ENCODE measurements at places on chromosomes 16 and 17. TPM values are rescaled to one million over a fixed set of nuclear protein-coding genes. Genes with fewer than 3 reads are reported as not detected.
A peak's percentile ranks its signal among the peaks of the same experiment; 100 is the strongest.

- no peak for ATAC-seq
Observed at GRCh38 chr16:11149011-11149616, 106.9 kb downstream of the SOCS1 start.

- no peak for ATAC-seq
Observed at GRCh38 chr16:66543541-66543940, 6.4 kb downstream of the TK2 start.

DNA sequence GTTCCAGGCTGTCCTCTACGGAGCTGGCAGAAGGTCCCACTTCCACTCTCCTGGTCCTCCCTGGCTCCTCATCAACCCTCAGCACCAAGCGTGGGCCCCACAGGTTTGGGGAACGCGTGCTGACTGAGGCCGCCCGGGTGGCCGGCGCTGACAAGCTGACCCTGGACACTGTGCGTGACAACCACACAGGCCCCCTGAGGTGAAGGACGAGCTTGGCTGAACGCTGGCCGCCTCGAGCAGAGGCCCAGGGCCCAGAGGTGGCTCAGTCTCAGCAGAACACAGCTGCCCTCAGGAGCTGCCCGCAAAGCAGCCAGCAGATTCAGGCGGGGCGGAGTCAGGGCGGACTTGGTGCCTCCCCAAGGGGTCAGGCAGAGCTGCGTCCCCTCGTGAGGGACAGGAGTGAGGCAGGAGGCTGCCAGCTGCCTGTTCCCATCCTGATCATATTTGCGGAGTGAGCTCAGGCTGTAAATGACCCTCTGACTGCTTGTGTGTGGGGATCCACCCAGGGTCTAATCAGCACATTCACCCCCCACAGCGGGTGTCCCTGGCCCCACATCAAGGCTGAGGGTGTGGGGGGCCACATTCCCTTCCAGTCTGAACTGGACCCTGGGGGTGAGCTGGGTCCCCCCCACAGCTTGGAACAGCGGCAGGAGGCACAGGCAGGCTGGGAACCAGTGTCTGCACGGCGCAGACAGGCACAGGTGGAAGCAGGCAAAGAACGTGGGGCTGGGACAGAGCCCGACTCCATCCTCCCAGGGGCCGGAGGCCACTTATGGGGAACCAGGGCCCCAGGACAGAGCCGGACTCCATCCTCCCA is 105.1 kb upstream of the METRNL start:
- peak; percentile 18 for ATAC-seq

DNA sequence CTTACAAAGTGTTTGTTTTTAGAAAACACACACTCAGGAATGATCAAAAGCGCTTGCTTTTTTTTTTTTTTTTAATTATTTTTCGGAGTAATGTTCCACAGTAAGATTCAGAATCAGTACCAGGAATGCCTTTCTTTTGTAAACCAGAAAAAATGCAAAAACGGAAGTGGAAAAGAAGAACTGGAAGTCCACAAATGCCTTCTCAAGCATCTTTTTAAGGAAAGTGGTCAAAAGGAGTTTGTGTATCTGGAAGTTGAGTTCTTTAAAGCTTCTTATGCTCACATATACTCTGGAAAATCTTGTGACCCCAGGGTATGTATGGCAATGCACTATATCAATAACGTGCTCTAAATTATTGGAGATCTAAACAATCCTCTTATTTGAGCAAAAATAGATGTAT is 126.0 kb downstream of the ABCA8 start:
- no peak for ATAC-seq

GRCh38 chr16:72501739-72502593 is 330.0 kb upstream of the PMFBP1 start:
- peak; percentile 63 for ATAC-seq

GRCh38 chr17:28174352-28175046 is 132.0 kb downstream of the NLK start:
- no peak for ATAC-seq

DNA sequence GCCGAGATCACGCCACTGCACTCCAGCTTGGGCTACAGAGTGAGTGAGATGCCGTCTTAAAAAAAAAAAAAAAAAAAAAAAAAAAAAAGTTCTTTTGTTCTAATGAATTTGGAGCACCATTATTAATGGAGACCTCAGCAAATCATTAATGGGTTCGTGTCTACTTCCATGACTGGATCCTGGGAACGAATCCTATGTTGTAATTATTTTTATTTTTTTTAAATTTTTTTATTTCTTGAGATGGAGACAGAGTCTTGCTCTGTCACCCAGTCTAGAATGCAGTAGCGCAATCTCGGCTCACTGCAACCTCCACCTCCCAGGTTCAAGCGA is 30.7 kb downstream of the SPOP start:
- no peak for ATAC-seq

DNA sequence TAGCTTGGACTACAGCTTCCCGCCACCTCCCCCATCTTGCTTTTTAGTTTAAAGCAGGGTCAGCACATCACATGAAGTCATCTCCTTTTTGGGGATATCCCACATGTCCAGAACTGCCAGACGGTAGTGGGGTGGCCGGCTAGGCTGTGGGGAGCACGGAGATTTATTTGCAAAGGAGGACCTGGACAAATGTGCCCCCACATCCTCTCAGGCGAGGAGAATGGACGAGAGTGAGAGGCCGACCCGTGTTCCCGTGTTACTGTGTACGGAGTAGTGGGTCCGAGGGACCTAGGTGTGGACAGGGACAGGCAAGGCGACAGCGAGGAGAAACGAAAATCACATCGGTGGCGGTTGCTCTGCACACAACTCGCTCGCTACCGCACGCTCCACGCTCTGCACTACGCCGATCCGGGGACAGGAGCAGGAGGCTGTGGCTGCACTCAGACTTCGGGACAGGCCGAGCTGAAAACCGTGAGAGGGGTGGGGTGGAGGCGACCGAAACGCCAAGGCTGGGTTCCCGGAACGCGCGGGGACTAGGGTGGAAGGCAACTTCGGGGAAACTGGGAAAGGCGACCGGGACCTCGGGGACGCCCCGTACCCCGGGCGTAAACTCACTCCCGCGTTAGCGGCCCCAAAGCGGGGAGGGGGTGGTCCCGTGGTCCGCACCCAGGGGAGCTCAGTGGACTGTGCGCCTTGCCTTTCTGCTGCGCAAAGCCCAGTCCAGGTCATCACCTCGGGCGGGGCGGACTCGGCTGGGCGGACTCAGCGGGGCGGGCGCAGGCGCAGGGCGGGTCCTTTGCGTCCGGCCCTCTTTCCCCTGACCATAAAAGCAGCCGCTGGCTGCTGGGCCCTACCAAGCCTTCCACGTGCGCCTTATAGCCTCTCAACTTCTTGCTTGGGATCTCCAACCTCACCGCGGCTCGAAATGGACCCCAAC is at the start of gene MT1A:
Gene MT1A (plus strand): TSS at position 853 of the 937 bp plus-strand sequence. CDS start 73 bp downstream, at position 926.
- ATAC-seq, result peak; percentile 36

DNA sequence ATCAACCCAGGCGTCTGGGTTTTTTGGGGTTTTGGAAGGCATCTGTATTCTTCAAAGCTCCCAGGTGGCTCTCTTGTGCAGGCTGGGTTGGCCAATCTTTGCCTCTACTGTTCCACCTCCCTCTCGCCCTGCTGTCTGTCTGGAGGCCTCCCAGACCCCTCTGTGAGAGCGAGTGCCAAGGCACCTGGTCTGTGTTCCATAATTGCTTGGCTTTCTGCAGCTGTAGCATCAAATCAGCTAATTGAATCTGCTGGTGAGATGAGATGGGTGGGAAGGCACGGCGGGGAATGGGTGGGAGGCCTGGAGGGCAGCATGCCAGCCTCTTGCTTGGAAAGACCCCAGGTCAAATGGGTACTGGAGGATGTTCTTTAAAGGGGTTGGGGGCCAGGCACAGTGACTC is 52.5 kb upstream of the CLEC19A start:
- ATAC-seq, result no peak

DNA sequence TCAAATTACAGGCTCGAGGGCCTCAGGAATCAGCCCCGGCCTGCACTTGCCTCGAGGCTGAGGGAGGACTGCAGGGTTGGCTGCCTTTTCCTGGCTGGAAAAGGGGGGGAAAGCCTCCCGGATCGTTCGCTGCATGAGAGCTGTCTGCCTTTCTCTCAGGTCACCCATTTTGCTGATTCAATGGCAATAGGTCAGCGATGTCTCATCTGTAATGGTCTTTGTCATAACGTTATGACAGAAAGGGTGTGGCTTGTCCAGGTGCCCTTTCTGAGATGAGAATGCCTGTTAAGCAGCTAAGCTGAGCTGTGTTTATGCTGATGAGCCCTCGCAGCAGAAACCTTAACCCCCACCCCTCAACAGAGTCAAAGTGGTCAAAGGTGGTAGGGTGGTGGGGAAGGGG is 81.8 kb downstream of the AKAP1 start:
- peak; percentile 77 for ATAC-seq

GRCh38 chr16:68085259-68086071 is at the start of gene NFATC3:
TSS of gene NFATC3 (plus strand) at chr16:68085370. CDS start at chr16:68085682, 312 bp downstream.
- peak; percentile 95 for ATAC-seq

DNA sequence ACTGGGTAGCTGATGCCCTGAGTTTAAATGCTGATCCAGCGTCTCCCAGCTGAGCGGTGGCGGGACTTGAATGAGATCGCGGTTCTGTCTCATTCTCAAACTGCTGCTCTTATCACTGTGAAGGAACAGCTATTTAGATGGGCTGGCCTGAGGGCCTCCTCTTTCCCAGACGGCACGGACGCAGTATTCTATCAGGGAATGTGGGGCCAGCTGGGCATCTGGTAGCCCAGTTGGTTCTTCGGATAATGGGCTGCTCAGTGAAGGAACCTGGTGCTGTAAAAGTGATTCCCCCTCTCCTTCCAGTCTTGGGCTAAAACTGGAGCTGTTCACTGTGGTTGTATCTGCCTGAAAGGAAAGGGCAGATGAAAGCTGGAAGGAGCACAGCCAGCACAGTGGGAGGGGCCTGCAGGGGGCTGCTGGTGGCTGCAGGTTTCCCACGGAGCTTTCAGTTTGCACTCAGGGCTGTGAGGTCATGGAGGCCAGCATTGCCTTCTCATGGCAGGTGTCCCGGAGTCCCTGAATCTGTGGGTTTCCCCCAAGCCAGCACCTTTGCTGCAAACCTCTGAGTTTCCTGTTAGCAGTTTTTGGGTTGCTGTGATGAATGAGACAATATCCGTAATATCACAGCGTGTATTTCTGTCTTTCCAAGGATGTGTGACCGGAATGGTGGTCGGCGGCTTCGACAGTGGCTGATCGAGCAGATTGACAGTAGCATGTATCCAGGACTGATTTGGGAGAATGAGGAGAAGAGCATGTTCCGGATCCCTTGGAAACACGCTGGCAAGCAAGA is 3.6 kb downstream of the IRF8 start:
- ATAC-seq, result peak; percentile 50

- ATAC-seq, result no peak
Observed at GRCh38 chr16:65284626-65285025, 162.8 kb upstream of the CDH11 start.

DNA sequence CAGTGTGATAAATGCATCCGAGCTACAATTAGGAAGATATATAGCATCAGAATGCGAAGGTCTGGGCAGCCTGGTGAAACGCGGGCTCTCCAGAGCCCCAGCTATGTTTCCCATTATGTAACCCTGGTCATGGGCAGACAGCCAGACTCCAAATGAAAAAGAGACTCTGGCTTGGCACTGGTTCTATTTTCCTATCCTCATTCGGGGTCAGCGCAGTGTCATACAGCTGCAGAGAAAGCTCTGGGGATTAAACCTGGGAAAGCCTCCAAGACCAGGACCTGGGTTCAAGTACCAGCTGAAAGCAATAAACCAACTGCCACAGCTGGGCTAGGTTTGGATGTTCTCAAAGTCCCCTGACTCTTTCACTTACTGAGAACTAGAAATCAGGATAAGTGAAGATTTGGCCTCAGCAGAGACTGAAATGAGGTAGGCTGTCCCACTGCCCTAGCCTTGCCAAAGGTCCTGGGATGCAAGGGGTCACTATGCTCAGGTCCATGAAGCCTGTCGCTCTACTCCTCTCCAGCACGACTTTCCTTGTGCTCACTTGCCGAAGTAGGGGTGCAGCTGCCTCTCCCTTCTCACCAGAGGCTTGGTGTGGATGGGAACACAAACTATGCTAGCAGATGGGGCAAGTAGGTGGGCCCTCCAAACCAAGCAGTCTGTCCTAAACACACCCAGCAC is 123.8 kb downstream of the SMG6 start:
- ATAC-seq, result peak; percentile 27

GRCh38 chr17:35407531-35407930 is 24.8 kb downstream of the SLFN12 start:
- ATAC-seq, result no peak

- ATAC-seq, result no peak
Observed at GRCh38 chr17:57603546-57603945, 141.6 kb downstream of the CCDC182 start.

DNA sequence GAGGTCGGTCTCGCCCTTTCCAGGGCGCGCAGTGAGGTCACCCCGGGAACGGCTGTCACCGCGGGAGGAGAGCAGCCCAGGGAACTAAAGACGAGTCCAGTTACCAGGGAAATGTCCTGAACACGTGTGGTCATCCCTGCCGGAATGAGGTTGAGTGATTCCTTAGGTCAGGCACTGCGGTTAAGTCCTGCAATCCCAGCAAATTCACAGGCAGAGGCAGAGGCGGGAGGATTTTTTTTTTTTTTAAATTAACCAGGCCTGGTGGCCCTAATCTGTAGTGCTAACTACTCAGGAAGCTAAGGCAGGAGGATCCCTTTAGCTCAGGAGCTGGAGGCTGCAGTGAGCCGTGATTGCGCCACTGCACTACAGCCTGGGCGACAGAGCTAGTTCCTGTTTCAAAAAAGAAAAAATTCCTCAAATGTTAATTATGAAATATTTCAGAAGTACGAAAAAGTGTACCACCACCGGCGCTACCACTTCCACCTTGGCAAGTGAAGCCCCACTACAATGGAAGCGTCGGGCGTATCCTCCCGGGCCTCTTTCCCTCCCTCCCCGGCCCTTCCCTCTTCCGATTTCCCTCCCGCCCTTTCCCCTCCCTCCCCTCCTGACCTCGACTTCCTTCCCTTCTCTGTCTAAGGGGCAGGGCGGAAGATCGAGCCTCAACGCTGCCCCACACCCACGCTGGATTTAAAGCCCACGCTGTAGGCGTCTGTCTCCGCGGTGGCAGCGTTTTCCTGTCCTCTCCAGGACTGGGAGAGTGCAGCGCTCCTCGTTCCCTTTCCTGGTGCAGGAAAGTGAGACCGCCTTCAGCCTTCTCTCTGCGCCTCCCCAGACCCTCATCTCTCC is 27.3 kb downstream of the SLFN11 start:
- peak; percentile 80 for ATAC-seq

DNA sequence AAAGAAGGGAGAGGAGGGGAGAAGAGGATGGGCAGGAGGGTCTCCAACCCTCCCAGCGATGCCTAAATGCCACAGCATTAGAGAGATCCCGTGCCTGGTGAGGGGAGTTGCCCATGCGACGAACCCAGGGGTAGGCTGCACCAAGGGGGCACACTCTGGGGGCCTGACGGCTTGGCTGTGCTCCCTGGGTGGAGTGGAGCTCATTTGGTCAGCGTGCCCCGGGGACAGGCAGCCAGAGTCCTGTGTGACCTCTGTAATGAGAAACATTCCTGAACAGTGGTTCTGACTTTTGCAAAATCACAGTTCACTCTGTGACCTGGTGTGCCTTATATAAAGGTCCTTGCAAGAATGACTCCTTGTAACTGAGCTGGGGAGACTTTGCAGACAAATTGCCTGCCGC is 205.0 kb upstream of the N4BP1 start:
- no peak for ATAC-seq

STAC2 gene
- total RNA-seq, result 0.60 TPM

TRPV2 gene
- total RNA-seq, result 2.7 TPM

CLEC18B gene
- 2.8 TPM for total RNA-seq

ABCA10 gene
- total RNA-seq, result 2.8 TPM

OTOP3 gene
- total RNA-seq, result 14.7 TPM

SYNGR3 gene
- total RNA-seq, result 0.16 TPM

Data from esophagus mucosa (tissue), 1 donor.